ENCODE measurements at places on chromosomes 3 and 15.

DNA sequence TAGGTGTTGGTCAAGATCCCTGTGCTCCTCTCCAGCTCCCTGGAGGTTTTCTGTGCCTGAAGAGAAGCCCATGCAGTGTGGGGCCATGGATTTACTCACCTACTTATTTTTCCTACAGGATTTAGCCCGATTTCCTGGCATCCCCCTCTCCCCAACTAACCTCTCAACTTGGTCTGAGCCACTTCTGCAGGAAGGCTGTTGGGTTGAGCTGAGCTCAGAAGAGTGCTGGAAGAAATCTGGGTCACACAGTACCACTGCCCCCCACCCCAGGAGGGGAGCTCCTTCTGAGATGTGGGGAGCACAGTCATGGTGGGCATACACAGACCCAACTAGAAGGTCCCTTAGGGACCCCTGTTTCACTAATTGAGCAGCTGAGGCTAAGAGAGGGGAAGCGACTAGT is 34.4 kb upstream of the SLCO2A1 start:
- peaks cover 14% of the 10 kb centered on the region for H3K4me1 ChIP-seq
- no peaks in the 10 kb centered on the region for H3K36me3 ChIP-seq
- no peak overlapping the region for H3K27ac ChIP-seq
- H3K27me3 ChIP-seq, result peaks cover 22% of the 10 kb centered on the region
- no peak overlapping the region for H3K4me3 ChIP-seq
- no peak for DNase-seq

DNA sequence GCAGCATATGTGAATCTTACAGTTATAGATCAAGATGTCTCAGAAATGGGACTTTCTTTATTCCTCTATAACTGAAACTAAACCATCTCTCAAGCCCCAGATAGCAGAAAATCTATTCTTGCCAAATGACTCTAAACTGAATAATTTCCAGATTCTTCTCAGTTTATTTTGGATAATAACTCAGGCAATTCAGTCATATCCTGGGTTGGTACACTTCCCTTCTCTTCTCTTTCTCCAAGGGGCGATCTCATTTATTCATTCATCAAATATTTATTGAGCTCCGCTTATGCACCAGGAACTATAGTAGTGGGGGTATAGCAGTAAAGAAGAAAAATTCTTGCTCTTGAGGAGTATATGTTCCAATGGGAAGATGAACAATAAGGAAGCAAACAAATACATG is 13.5 kb upstream of the PCOLCE2 start:
- H3K4me1 ChIP-seq, result peaks cover 32% of the 10 kb centered on the region
- H3K36me3 ChIP-seq, result no peaks in the 10 kb centered on the region
- H3K27ac ChIP-seq, result peak overlapping the region; percentile 60
- peak overlapping the region; percentile 64 for H3K4me3 ChIP-seq

DNA sequence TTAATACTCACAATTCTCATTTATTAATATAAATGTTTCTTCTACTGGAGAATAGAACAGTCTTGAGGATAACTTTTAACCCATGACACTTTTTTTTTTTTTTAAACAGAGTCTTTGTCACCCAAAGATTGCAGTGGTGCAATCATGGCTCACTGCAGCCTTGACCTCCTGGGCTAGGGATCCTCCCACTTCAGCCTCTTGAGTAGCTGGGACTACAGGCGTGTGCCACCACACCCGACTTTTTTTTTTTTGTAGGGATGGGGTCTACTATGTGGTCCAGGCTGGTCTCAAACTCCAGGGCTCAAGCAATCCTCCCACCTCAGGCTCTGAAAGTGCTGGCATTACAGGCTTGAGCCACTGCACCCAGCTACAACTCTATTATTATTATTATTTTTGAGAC is 34.5 kb downstream of the PIK3CB start:
- no peaks in the 10 kb centered on the region for H3K27me3 ChIP-seq
- H3K4me3 ChIP-seq, result no peak overlapping the region
- H3K36me3 ChIP-seq, result peaks cover 4% of the 10 kb centered on the region
- peaks cover 5% of the 10 kb centered on the region for H3K4me1 ChIP-seq
- no peak overlapping the region for H3K27ac ChIP-seq
- DNase-seq, result no peak

- H3K36me3 ChIP-seq, result no peaks in the 10 kb centered on the region
- H3K4me1 ChIP-seq, result no peaks in the 10 kb centered on the region
- DNase-seq, result no peak
Measured at GRCh38 chr3:27990324-27990723, 251.1 kb upstream of the CMC1 start.

GRCh38 chr3:16982460-16982859 is 97.7 kb downstream of the PLCL2 start:
- H3K4me1 ChIP-seq, result peaks cover 13% of the 10 kb centered on the region
- no peaks in the 10 kb centered on the region for H3K27me3 ChIP-seq
- H3K27ac ChIP-seq, result no peak overlapping the region

- H3K4me1 ChIP-seq, result no peaks in the 10 kb centered on the region
- H3K27me3 ChIP-seq, result peaks cover 24% of the 10 kb centered on the region
- no peak for DNase-seq
- no peak overlapping the region for H3K27ac ChIP-seq
- no peaks in the 10 kb centered on the region for H3K36me3 ChIP-seq
- H3K4me3 ChIP-seq, result no peak overlapping the region
Measured at GRCh38 chr3:32297366-32297765, 58.9 kb downstream of the CMTM8 start.

- H3K27ac ChIP-seq, result no peak overlapping the region
- H3K36me3 ChIP-seq, result no peaks in the 10 kb centered on the region
- H3K4me3 ChIP-seq, result no peak overlapping the region
- no peaks in the 10 kb centered on the region for H3K4me1 ChIP-seq
- no peak for DNase-seq
- H3K27me3 ChIP-seq, result peaks cover 47% of the 10 kb centered on the region
Measured at GRCh38 chr3:122912772-122913538, 114.6 kb downstream of the SEMA5B start.

GRCh38 chr15:59622289-59622688 is 10.7 kb downstream of the GCNT3 start:
- peak; percentile 24 for DNase-seq
- no peaks in the 10 kb centered on the region for H3K4me1 ChIP-seq
- no peak overlapping the region for H3K27ac ChIP-seq
- H3K36me3 ChIP-seq, result no peaks in the 10 kb centered on the region
